MM.1S (cell line): ENCODE measurements at places on chromosomes 16 and 17.
A peak's percentile ranks its signal among the peaks of the same experiment; 100 is the strongest.

GRCh38 chr17:2502871-2503580 lies 8.7 kb downstream of the METTL16 start:
- no peak for DNase-seq

DNA sequence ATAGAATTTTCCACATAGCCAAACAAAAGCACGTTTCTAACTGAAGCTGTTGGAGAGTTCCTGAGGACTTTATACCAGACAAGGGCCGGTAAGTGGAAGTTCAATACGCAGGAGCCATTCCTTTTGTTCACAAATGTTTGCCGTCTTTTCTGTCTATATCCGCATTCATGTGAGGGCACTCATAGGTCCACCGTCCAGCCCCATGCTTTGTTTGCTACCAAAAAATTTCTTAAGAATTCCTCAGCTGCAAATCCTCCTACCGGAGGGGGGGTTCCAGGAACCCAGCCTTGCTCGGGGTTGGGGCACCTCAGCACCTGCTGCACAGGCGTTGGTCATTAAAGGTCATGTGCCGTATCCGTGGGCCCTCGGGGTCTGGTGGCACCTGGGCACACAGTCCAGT lies 276.8 kb downstream of the SEC14L1 start:
- no peak for DNase-seq

GRCh38 chr17:39178536-39178935 lies 12.6 kb upstream of the ARL5C start:
- no peak for DNase-seq

GRCh38 chr17:9899280-9900043 lies 5.6 kb downstream of the RCVRN start:
- DNase-seq: no peak

DNA sequence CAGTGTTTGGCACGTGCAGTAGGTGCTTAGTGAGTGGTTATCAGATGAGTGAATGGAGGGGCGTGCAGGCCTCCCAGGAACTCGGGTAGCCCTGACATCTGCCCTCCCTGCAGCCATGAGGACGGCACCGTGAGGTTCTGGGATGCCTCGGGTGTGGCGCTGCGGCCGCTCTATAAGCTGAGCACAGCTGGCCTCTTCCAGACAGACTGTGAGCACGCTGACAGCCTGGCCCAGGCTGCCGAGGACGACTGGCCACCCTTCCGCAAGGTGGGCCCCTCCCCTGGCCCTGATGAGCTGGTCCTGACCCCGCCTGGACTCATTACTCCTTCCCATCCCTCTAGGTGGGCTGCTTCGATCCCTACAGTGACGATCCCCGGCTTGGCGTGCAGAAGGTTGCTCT lies 11.1 kb downstream of the LLGL1 start:
- no peak for DNase-seq

GRCh38 chr16:72286936-72287620 lies 115.1 kb upstream of the PMFBP1 start:
- DNase-seq: no peak

DNA sequence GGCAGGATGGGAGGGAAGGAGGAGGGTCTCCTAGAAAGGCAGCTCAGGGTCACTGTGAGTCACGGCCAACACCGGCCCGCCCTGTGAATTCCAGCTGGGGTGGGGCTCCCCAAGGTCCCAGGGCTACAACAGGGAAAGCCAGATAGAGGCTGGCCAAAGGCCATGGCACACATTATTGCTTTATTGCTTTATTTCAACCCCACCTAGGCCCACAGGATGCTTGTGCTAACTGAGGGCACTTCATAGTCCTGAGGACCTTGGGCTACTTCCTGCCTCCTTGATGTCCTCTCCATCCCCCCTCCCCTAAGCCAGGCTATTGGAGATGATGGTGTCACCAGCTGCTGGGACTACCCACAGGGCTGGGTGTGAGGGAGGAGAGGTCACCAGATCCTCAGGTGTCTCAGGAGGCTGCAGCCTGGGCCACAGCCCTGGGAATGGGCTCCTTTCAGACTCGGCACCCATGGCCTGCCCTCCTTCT lies 26.1 kb downstream of the LRRC75A start:
- DNase-seq: no peak

DNA sequence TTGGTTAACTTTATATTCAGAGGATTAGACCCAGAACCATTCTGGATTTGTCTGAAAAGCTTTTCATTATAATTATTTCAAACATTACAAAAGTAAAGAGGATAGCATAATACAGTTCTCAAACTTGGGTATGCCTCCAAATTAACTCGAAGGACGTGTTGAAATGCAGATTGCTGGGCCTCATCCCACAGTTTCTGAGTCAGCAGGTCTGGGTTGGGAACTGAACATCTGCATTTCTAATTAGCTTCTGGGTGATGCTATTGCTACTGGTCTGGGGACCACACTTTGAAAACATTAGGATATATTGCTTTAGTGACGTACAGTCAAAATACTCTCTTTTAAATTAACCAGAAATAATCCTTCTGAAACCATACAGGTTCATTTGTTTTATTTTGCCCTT lies 10.0 kb downstream of the TPPP3 start:
- no peak for DNase-seq

DNA sequence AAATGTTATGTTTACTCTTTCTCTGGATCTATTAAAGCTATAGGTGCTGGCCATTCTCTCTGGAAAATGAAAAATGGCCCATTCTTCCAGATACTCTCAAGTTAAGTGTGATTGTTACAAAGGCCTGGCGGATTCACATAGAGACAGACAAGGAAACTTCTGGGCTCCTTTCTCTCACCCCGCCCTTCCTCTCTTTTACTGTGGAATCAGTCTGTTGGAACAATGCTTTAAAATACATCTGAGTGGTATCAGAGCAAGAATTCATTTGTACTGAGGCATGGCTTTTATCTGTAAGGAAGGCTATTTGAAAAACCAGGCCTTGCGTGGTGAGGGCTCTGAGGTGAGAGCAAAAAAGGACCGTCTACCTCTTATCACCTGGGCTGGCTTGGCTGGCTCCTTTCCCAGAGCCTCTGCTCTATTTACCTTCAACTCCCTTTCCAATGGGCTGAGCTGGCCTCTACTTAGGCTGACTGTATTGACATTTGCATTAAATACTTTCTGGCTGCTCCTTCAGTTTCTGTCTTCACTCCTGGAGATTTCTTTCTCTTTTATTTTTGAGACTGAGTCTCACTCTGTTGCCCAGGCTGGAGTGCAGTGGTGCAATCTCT lies 274.0 kb downstream of the PHKB start:
- no peak for DNase-seq

DNA sequence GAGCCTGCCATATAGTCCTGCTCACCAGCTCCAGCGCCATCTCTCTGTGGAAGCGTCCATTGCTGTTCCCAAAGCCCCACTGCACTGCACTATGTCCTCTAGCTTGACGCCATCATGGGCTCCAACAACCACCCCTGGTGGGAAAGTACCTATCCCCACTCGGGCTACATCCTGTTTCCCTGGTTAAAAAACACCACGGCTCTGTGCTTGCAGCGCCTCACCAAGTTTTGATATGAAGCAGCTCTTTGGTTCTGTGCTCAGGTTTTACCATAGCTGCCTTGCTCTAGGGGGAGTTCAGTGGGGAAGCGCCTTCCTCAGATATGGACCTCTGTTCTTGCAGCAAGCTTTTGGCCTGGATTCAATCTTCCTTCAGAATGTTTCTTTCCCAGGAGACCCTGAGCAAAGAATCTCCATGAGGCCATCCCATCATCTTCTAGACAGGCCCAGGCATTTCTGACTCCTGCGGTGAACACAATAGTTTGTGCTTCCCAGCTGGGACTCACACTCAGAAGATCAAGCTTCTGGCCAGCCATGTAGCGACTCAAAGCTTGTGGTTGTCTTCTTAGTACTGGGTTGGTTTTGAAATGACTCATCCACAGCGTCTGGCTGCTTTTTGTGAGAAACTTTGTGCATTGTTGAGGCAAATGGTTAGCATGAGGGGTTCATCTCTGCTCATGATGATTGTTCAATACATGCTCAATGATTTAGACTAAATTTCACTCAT lies 39.5 kb downstream of the DYNLRB2 start:
- DNase-seq: peak; percentile 13

- no peak for DNase-seq
Observed at GRCh38 chr17:28426081-28426519, 20.1 kb upstream of the SLC46A1 start.

DNA sequence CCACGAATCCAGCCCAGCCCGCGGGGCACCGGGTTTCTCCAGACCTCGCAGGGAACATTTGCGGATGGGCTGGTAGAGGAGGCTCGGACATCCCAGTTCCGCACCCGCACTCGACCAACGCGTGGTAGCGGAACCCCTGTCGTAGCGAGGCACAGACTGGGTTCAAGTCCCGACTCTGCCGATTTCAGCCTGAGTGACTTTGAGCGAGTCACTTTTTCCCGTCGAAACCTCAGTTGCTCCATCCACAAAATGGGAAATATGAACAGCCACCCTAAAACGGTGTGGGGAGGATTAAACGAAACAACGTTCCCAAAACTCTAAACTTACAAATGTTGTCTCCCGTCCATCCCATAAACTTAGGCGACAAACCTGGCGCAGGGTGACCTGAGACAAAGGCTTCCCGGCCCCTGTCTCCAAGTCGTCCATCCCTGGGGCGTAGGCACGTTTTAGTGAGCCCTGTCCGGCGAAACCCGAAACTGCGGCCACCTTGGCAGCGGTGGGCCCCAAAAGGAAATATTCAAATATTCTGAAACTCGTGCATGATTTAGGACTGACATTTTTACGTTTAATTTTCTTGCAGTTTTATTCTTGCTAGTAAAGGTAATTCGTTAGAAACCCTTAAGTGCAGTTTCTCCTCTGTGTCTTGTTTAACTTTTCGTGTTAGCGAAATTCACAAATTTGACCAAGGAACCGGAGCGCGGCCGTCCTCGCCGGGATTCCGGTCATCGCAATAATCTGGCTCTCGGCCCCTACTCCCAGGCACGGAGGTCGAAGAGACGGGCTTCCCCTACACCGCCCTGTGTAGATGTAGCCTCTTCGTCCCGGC lies 1.9 kb upstream of the MLLT6 start:
- DNase-seq: peak; percentile 54

GRCh38 chr16:57590654-57591085 lies 37.8 kb upstream of the ADGRG1 start:
- no peak for DNase-seq

- no peak for DNase-seq
Observed at GRCh38 chr16:79272141-79272577, 328.4 kb downstream of the MAF start.

DNA sequence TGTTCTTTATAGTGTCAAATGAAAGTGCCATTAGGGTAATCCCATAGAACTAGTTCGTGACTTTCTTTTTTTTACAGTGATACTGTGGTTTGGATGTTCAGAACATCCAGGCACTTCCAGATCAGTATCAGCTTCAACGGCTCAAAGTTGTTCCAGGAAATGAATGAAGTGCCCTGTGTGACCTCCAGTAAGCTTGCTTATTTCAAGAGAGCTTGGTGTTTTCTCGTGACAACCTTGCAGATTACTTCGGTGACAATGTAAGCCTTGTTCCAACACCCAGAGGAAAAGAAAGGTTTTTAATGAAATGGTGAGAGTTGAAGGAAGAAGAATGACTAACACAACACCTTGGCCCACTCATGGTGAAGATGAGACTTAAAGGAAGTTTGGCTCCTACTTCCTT lies 16.0 kb upstream of the KCNJ16 start:
- DNase-seq: no peak

GRCh38 chr17:38538906-38539305 lies 66.8 kb downstream of the SRCIN1 start:
- DNase-seq: no peak

DNA sequence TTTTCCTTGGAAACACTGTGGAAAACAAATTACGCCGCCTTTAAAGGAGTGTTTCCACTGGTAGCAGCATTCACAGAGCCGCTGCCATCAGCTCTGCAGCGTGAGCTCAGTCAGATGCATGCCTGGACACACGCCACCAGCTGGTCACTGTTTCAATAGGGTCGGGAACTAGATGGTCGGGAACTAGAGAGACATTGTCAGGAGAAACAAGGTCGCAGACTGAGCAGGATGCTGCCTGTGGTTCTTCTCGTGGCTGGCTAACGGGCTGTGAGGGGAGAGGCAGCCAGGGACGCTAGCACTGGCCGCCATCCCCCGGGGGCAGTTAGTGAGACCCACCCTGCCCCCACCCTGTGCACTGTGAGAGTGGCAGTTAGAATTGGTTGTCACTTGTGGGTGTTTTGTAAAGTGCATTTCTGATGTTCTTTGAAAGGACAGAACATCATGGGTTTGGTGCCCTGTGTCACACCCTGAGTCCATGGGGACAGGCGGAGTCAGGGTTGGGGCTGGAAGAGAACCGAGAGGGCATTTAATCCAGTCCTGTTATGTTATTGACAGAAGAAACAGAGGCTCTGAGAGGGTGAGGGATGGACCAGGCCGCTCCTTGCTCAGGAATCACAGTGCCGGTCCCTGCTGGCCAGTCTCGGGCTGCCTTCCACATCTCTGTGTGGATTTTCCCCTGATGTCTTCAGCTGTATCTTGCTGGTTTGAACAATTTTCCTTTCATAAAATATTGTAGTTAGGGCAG lies 86.3 kb downstream of the SPECC1 start:
- no peak for DNase-seq

- peak; percentile 53 for DNase-seq
Observed at GRCh38 chr16:31382485-31383161, 10.5 kb upstream of the ITGAD start.

DNA sequence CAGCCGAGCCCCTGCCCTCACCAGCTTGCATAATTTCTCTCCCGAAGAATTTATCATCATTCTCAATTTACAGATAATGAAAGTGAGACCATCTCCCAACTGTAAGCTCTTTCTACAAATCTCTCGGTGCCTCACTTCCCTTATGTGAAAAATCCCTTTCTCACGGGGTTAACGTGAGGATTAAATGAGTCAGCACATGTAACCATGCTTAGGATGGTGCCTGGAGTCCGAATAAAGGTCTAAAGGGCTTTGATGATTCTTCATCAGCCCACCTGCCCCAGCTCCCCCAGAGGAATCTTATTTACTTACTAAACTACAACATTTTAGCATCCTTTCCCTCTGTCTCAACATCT lies 24.8 kb upstream of the PIK3R6 start:
- peak; percentile 25 for DNase-seq

- DNase-seq: no peak
Observed at GRCh38 chr17:3582915-3583314, 25.3 kb upstream of the TRPV3 start.

GRCh38 chr17:78806451-78806850 lies 24.4 kb upstream of the CYTH1 start:
- no peak for DNase-seq

- no peak for DNase-seq
Observed at GRCh38 chr16:49578018-49578417, 204.4 kb downstream of the C16orf78 start.

DNA sequence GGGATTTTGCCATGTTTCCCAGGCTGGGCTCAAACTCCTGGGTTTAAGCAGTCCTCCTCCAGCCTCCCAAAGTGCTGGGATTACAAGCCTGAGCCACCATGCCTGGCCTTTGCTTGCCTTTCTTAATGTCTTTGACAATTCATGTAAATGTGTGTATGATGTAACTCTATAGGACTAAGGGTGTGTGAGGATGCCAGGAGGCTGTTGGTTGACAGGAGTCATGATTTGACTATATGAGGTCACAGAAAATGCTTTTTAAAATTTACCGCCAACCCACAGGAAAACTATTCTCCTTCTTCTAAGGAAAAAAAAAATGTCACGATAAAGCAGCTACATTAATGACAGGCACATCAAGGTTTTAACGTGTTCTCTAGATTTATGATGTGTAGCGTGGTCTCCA lies 118.8 kb downstream of the WWOX start:
- no peak for DNase-seq
